ENCODE measurements at places on chromosomes 11 and 22.
A peak's percentile ranks its signal among the peaks of the same experiment; 100 is the strongest.

DNA sequence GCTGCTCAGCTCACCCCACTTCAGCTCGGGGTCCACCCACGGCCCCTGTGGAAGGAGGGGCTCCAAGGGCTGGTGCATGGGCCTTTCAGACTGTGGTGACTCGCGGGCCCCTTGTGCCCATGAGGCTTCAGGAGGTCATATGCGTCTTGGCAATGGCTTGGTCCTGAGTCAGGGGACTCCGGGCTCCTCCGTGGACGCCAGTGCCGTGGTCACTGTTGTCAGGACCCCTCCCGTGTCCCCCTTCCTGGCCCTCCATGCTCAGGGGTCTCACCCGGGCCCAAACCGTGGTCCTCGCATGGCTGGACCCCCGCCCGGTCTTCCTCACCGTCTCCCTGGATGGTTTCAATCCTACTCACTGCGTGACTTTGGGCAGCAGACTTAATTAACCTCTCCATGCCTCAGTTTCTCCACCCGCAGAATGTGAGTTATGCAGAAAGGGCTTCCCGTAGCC, 436.4 kb downstream of the TBC1D22A start:
- DNase-seq: no peak

DNA sequence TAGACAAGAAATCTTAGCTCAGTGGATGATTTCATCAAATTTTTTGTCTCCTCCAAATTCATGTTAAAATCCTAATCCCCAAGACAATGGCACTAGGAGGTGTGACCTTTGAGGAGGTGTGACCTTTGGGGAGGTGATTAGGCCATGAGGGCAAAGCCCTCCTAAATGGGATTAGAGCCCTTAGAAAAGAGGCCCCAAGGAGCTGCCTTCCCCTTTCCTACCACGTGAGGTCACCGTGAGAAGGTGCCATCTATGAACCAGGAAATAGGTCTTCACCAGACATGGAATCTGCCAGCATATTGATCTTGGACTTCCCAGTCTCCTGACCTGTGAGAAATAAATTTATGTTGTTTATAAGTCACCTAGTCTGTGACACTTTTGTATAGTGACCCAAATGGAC, 138.7 kb downstream of the TRIM29 start:
- DNase-seq: no peak

GRCh38 chr11:1566381-1567051, 5.6 kb downstream of the DUSP8 start:
- no peak for DNase-seq

DNA sequence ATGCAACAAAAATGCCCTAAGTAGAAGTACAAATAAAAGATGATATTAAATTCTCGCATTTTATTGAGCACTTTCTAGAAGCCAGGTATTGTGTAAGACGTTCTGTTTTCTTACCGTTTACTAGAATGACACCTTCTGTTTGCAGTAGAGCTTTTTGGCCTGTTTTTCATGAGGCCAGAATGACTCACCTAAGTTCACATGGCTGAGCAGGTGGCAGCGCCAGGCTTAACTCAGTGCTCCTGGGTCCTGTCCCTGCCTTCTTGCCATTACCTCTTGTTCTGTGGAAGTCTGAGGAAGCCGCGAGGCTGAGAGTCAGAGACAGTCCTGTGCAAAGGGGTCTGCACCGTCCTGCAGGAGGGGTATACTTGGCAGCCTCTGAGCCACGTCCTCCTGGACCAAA, 113.8 kb downstream of the ATXN10 start:
- no peak for DNase-seq

DNA sequence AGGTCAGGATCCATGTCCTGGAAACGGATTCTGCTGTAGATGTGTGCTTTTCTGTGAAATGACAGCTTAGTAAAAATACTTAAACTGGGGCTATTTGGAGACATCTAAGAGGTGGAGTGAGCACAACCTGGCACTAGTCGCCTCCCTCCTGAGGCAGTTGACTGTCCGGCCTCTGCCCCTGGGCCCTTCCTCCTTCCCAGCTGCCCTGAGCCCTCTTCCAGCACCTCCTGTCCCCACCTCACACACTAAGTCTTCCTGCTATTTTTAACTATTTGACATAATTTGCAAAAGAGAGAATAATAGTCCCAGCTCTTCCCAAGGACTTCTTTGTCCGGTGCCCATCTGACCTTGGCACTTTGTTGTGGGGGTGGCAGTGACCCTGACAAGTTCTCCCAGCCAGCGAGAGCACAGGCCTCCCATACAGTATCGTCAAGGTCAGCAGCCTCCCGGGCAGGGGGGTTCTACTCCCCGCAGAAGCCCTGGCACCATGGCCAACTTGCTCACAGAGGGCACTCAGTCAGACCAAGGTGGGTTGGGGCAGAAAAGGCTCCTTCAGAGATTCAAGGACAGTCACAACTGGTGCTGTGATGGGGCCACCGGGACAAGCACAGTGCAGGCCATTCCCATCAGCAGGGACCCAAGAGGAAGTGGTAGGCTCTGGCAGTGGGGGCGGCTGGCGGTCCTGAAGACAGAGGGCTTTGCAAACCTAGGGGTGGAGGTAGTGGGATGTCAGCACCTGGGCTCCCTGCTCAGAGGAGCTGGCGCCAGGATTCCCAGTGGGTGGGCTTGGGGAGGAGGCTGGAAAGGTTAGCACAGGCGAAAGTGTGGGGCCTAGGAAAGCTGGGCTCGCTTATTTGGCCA, 5.5 kb upstream of the NEAT1 start:
- DNase-seq: peak; percentile 82

GRCh38 chr11:61814247-61814957, 2.4 kb downstream of the FADS1 start:
- DNase-seq: peak; percentile 74

DNA sequence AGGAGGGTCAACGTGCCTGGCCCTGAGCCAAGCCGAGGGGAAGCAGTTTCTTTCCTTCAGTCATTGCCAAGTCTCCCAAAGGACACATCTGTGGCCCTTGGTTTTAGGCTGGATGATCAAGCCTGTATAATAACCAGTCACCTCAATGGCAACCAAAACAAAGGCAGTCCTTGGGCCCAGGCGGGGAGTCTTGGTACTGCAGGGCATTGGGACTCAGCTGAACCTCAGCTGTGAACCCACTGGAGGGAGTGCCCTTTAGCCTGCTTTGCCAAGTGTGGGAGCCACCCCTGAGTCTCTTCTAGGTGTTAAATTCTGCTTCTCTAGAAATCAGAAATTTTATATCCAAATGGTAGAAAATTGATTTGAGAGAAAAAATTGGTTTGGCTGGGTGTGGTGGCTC, 36.9 kb downstream of the CPT1A start:
- DNase-seq: no peak

GRCh38 chr11:45772449-45772774, 32.5 kb upstream of the SLC35C1 start:
- no peak for DNase-seq

DNA sequence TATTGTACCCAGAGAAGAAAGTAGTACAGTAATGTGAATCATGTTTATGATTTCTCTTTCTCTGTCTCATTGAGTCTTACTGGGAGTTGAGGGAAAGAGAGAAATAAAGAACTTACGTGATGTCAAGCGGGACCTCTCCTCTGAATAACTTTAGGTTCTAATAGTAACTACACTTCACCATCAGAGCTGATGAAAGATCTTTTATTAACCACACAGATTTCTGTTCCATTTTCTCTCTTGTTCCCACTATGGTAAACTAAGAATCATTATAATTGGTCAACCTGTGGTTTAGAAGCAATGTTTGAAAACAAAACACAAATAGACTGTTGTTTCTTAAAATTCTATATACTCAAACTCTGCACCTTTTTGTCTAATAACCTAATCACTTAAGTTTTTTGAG, 142.3 kb downstream of the ELP4 start:
- DNase-seq: no peak

DNA sequence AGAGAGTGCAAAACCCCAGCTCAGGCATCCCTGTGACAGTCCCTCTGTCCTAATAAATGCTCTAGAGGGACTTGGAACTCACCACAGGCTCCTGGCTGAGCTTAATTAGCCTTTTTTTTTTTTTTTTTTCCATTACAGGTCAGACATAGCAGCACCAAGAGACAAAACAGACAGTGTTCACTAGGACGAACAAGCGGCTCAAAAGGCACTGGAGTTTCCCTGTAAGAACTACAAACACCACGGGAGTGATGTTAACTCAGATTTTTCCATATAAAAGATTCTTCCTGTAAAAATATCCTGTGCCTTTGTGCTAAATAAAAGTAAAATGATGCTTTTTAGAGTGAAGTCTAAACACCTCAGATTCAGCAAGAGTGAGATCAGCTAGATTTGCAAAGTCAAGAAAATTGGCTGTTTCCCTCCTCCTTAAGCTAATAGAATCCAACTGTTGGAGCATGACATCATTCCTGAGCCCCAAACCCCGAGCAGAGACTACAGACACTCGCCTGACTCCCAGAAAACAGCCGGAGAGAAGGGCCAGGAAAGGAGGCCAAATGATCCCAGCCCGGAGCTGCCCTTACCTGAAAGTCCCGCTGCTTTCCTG, 101.0 kb upstream of the AKIP1 start:
- no peak for DNase-seq

- no peak for DNase-seq
Observed at GRCh38 chr11:9796266-9796665, 132.4 kb downstream of the SWAP70 start.

DNA sequence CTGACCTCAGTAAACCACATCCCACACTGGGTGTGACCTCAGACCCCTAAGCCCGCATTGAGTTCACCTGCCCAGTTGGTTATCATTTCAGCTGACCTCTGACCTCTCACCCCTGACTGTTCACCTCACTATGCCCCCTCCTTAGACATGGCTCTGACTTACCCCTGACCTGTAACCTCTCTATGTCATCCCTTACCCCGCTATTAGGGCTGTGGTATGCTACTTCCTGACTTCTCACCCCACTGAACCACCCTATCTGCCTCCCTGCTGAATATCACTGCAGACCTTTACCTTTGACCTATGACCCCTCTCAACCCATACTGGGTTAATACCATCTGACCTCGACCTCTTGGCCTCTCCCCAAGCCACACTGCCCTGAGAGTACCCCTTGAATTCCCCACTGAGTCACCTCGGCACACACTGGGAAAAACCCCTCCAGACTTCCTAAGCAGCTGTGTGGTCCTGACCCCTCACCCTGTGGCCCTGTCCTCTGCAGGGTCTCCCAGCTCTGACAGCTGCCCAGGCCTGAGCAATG, 8.3 kb downstream of the PLCB3 start:
- no peak for DNase-seq

- DNase-seq: peak; percentile 23
Observed at GRCh38 chr22:30890686-30891442, 77.7 kb downstream of the MORC2 start.

- DNase-seq: no peak
Observed at GRCh38 chr11:45219411-45219810, 66.7 kb downstream of the SYT13 start.

GRCh38 chr22:44153710-44154109, 27.0 kb upstream of the PARVG start:
- DNase-seq: no peak

DNA sequence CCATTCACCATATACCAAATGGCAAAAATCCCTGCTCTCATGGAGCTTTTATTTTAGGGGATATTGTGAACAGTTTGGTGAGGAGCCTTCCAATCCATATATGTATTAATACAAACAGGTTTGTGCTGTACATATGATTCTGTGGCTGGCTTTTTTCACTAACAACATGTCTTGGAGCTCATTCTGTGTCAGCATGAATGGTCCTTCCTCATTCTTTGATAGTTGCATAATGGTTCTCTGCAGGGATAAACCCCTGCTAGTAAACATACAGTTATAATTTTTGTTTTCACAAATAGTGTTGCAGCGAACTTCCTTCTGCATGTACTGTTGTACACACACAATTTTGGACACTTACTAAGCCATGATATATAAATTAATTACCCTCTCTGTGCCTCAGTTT, 8.3 kb downstream of the PRR5L start:
- peak; percentile 75 for DNase-seq

- DNase-seq: no peak
Observed at GRCh38 chr11:11978792-11979487, 29.5 kb downstream of the DKK3 start.

- peak; percentile 63 for DNase-seq
Observed at GRCh38 chr22:27129266-27129665, 471.9 kb downstream of the MIAT start.

GRCh38 chr11:43959321-43959995, 17.0 kb downstream of the C11orf96 start:
- DNase-seq: no peak

DNA sequence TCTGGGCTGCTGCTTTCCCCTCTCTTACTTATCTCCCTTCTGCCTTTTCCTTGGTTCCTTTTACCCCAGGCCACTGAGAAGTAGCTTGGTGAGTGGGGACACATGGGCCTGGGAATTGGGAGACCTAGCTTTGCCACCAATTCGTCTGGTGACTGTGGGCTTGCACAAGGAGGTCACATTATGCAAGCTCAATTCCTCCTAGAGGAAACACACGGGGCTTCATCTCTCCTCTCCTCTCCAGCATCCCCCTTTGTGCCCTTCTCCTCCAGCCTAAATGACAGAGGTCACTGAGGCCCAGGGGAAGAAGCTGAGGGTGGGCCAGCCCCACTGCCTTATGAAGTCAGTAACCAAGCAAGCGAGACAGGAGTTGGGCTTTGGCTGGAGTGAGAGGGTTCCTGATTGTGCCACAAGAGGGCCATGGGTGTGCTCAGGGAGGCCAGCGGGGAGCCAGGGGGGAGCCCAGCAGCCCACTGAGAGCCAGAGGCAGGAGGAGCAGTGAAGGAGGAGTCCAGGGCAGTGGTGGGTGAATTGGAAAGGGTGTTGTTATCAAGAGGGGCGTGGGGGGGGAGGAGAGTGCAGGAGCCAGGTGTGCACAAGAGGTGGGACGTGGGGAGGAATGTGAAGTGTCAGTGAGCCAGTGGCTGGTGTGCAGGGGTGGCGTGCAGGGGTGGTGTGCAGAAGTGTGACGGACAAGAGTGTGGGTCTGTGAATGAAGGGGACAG, 2.0 kb downstream of the CLCF1 start:
- DNase-seq: peak; percentile 75

DNA sequence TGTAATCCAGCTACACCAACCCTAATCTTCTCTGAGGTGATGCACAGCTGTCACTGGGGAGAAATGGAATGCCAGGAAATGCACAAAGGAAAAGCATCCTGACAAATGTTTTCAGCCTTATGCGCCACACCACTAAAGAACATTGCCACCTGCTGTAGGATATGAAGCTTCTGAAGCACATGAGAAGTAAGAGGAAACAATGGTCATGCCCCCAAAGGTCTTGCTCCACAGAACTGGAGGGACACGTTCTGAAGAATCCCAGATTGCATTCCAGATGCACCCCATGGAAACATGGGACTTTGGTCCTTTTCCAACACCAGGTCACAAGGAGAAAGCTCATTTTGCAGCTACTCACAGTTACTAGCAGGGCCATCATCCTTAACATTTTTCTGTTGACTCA, 48.7 kb upstream of the ZBED5 start:
- no peak for DNase-seq

DNA sequence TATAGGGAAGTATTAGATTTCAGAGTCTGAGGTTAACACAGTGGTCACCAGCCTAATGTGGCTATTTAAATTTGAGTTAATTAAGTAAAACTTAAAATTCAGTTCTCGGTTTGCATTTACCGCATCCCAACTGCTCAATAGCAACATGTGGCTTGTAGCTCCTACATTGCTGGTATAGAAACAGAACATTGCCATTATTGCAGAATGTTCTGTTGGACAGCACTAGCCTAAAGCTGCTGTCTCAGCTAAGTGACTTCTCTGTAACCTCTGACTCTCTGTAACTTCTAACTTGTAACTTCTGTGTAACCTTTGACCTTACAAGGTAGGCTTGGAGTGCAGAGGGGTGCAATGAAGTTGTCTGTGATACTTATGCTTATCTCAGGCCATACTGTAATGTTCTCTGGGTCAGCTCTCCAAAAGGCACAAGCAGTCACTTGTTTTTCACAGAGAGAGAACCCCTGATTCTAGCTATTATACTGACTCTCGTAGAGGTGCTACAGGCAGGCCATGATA, 78.7 kb downstream of the ZNRF3 start:
- DNase-seq: no peak

Data from suppressor macrophage (primary cell).